ENCODE measurements at places on chromosomes 12 and 14. TPM values are rescaled to one million over a fixed set of nuclear protein-coding genes. Genes with fewer than 3 reads are reported as not detected.

AQP6 gene
- total RNA-seq: 0.51 TPM

INHBC gene
- 1.5 TPM for total RNA-seq

KRT74 gene
- total RNA-seq: not detected

ACOT4 gene
- total RNA-seq: not detected

KRT83 gene
- total RNA-seq: not detected

CLEC1A gene
- not detected for total RNA-seq

NUAK1 gene
- 1.9 TPM for total RNA-seq

DNA sequence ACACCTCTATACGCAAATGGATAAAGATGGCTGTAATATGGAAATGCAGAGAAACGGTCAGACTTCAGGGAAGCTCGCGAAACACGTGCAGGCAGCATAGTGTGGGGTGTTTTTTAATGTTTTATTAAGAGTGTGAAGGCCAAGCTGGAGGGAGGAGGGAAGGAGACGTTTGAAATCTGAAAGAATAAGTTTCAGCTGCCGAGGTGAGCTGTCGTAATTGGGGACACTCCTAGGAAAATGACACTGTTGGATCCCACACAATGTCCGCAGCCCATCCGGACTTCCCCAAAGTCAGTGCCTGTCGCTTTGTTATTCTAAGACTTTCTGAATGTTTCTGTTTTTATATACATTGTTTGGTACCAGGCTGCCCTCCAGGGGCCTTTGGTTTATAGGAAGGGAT lies 8.3 kb downstream of the FZD10 start:
- H3K4me1 ChIP-seq: no peaks in the 10 kb centered on the region
- no peak for DNase-seq
- H3K27me3 ChIP-seq: 0 out of 2 replicates have a peak, but pooled peaks cover 1% of the 10 kb centered on the region
- no peaks in the 10 kb centered on the region for H3K36me3 ChIP-seq
- no peak overlapping the region for H3K4me3 ChIP-seq

- H3K27me3 ChIP-seq: no peaks in the 10 kb centered on the region
- H3K36me3 ChIP-seq: no peaks in the 10 kb centered on the region
Measured at GRCh38 chr12:92987846-92988621, 58.9 kb upstream of the EEA1 start.

GRCh38 chr14:54769951-54770863 lies 132.4 kb downstream of the GCH1 start:
- no peak for DNase-seq
- no peak overlapping the region for H3K4me3 ChIP-seq
- H3K27me3 ChIP-seq: no peaks in the 10 kb centered on the region
- peaks cover 37% of the 10 kb centered on the region for H3K36me3 ChIP-seq
- H3K4me1 ChIP-seq: peaks cover 25% of the 10 kb centered on the region
- H3K27ac ChIP-seq: no peak overlapping the region

GRCh38 chr12:92002673-92003382 lies 142.8 kb downstream of the BTG1 start:
- H3K27me3 ChIP-seq: no peaks in the 10 kb centered on the region
- H3K4me1 ChIP-seq: peaks cover 14% of the 10 kb centered on the region
- no peak overlapping the region for H3K27ac ChIP-seq
- H3K4me3 ChIP-seq: no peak overlapping the region
- DNase-seq: peak; percentile 4

- DNase-seq: no peak
- H3K27ac ChIP-seq: no peak overlapping the region
- no peaks in the 10 kb centered on the region for H3K27me3 ChIP-seq
Measured at GRCh38 chr12:52351196-52352059, 15.9 kb downstream of the KRT85 start.

DNA sequence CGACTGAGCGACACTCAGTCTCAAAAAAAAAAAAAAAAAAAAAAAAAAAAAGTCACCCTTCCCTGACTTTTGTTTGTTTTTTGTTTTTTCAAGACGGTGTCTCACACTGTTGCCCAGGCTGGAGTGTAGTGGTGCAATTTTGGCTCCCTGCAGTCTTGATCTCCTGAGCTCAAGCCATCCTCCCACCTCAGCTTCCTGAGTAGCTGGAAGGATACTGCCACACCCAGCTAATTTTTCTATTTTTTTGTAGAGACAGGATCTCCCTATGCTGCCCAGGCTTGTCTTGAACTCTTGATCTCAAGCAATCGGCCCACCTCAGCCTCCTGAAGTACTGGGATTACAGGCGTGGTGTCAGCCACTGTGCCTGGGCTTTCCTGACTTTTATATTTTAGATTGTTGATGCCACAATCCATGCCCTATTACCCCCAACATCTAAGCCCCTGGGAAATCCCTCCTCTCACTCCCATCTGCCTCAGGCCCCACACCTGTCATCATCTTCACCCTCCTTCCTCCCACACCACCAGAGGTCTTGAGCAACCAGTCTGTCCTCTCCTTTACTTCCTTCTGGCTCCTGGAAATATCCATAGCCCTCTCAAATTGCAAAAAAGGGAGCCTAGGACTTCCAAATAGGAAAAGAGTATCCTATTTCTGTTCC lies 7.8 kb downstream of the IKZF4 start:
- peaks cover 13% of the 10 kb centered on the region for H3K4me1 ChIP-seq
- no peaks in the 10 kb centered on the region for H3K27me3 ChIP-seq
- no peak overlapping the region for H3K4me3 ChIP-seq
- no peak overlapping the region for H3K27ac ChIP-seq
- no peaks in the 10 kb centered on the region for H3K36me3 ChIP-seq

DNA sequence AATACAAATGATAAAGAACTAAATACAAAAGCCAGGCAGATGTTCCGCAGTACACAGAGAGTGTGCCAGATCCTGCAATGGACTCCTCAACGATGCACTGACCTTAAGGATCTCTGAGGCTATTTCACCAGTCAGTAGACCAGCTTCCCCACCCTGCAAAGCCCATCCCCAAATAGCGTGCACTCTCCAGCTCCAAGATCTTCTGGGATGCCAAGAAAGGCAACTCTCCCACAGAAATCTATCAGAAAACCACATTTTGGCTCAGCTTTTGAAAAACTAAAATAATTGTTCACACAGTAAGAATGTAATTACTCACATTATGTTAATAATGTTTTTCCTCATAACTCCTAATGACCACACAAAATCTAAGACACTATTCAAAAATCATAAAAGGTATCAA lies 90.4 kb downstream of the PPP2R5E start:
- peaks cover 18% of the 10 kb centered on the region for H3K36me3 ChIP-seq
- no peak for DNase-seq
- peaks cover 13% of the 10 kb centered on the region for H3K4me1 ChIP-seq
- no peaks in the 10 kb centered on the region for H3K27me3 ChIP-seq

GRCh38 chr12:93447555-93448290 lies 6.0 kb upstream of the UBE2N start:
- no peaks in the 10 kb centered on the region for H3K27me3 ChIP-seq
- peaks cover 73% of the 10 kb centered on the region for H3K4me1 ChIP-seq
- no peaks in the 10 kb centered on the region for H3K36me3 ChIP-seq
- DNase-seq: no peak

DNA sequence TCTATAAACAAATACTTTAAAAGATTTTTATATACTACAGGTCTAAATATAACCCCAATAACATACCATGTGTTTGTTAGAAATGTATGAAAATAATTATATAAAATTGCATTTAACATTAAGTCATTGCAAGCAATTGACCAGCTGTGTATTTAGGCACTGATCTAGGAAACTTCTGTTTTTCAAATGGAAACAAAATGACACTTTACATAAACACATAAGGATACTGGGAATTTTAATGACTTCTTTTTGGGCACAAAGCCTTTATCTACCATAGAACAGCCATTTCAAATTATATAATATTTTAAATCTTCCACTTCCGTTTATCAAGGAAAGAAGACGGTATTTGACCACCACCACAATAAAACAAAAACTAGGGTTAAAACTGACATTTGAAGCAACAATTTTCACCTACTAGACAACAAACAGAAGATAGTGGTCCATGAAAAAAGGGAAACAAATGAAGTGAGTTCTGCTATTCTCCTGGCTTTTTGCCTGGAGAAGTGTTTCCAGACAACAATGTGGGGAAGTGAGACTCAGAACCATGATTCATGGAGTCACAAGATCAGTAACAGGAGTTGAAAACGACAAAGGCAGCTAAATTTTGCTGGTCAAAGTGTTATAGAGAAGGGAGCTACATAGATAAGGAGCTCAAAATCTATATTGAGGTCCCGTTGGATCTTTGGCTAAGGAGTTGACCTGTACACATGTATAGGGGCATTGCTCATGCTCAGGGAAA lies 475.1 kb downstream of the TRHDE start:
- no peak overlapping the region for H3K27ac ChIP-seq
- H3K4me1 ChIP-seq: no peaks in the 10 kb centered on the region
- no peak for DNase-seq
- no peaks in the 10 kb centered on the region for H3K36me3 ChIP-seq
- no peaks in the 10 kb centered on the region for H3K27me3 ChIP-seq

DNA sequence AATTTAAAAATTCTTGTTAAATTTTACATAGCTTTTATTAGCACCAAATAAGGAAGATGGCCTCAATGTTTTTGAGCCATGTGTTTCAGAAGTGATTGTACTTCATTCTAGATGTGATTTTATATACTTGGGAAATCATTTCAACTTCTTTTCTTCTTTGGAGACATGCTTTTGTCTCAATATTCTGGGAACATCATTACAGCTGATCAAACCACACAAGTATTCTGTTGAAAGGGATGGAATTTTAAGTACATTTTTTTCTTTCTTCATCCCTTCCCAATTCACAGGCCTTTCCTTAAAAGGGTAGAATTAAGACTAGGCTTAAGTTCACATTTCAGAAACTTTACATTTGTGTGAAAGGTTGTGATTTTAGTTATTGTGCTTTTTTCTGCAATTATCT lies 66.4 kb downstream of the PAPOLA start:
- no peak overlapping the region for H3K27ac ChIP-seq
- H3K36me3 ChIP-seq: peaks cover 21% of the 10 kb centered on the region
- no peaks in the 10 kb centered on the region for H3K27me3 ChIP-seq
- DNase-seq: no peak
- peaks cover 9% of the 10 kb centered on the region for H3K4me1 ChIP-seq

DNA sequence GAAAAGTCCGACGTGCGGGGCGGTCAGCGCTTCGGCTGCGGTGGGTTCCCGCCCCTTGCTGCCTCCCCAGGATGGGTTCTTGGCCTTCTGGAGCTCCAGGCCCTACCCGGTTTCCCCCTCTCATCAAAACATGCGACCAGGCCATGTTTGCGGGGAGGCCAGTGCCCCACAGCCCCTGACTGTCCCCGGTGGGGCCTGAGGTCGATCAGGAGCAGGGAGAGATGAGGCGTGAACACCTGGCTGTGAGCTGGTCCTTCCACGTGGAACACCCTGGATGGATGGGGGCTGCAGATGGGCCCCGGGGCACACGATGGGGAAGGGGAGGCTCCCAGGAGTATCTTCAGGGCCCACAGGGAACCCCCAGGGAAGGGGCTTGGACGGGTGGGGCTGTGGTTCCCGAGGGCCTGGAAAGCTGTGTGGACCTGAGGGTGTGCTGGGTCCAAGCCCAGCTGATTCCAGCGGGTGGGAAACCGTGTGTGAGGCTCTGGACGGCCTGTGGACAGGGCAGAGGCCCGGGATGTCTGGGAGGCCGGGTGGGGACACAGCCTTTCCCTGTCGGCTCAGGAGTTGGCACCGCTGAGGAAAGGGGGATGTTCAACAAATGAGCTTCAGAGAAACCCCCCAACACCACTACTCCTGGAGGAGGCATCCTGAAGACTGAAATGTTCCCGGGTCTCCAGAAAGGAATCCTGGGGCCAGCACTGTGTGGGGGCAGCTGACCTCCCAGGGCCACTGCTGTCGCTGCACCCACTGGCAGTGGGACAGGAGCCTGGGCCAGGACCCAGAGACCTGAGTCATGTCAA lies 187.0 kb upstream of the C14orf180 start:
- no peak overlapping the region for H3K4me3 ChIP-seq
- H3K27me3 ChIP-seq: peaks cover 85% of the 10 kb centered on the region
- no peaks in the 10 kb centered on the region for H3K36me3 ChIP-seq

DNA sequence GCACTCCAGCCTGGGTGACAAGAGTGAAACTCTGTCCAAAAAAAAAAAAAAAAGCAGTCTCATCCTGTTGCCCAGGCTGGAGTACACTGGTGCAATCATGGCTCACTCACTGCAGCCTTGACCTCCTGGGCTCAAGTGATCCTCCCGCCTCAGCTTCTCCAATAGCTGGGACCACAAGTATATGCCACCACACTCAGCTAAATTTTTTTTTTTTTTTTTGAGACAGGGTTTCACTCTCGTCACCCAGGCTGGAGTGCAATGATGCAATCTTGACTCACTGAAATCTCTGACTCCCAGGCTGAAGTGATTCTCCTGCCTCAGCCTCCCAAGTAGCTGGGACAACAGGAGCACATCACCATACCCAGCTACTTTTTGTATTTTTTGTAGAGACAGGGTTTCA lies 5.2 kb upstream of the CNPY2 start:
- H3K4me3 ChIP-seq: no peak overlapping the region
- H3K27me3 ChIP-seq: no peaks in the 10 kb centered on the region
- peaks cover 25% of the 10 kb centered on the region for H3K4me1 ChIP-seq
- no peak for DNase-seq
- H3K27ac ChIP-seq: no peak overlapping the region

DNA sequence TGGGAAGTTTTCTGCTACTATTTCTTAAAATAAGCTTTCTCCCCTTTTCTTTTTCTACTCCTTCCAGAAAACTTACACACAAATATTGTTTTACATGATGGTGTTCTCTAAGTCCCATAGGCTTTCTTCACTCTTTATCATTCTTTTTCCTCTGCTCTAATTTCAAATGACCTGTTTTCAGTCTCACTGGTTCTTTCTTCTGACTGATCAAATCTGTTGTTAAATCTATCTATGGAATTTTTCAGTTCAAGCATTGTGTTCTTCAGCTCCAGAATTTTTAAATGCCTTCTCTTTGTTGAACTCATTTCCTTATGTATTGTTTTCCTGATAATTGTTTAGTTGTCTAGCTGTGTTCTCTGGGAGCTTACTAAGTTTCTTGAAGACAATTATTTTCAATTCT lies 29.5 kb upstream of the CNOT2 start:
- no peak overlapping the region for H3K27ac ChIP-seq
- H3K27me3 ChIP-seq: no peaks in the 10 kb centered on the region
- H3K4me1 ChIP-seq: 0 out of 2 replicates have a peak, but pooled peaks cover 5% of the 10 kb centered on the region
- no peaks in the 10 kb centered on the region for H3K36me3 ChIP-seq

DNA sequence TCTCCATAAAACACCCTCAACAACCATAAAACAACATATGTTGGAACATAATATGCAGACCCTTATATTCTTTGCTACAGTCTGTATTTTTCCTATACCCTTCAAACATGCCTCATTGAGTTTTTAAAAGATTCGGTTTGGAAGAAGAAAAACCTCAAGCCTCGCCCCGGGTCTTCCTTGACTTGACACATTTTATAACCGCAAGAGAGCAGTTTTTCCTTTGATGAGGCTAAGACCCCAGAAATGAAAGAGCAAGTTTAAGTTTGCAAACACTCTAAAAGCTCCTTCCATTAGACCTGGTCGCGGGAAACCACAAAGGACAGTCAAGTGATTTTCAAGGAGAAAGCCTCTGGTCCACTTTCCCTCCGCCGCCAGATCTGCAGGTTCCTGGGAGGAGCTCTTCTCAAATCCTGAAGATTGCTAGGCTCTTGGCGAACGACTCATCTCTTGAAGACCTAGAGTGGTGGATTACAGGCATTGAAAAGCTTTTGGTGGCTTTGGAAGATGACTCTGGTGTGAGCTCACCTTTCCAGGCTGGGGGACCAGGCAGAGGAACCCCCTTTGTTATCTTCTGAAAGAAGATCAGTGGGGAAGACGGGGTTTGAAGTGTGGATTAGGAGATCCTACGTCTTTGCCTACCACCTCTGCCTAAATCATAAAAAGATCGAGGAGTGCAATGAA lies at the start of gene ASCL4:
Gene ASCL4 (plus strand): TSS at position 356 of the 681 bp plus-strand sequence. CDS start 515 bp downstream, outside the sequence.
- H3K27me3 ChIP-seq: peaks cover 37% of the 10 kb centered on the region
- H3K4me3 ChIP-seq: no peak within 1 kb of the TSS
- DNase-seq: no peak
- no peaks in the 10 kb centered on the region for H3K4me1 ChIP-seq
- H3K36me3 ChIP-seq: no peaks in the 10 kb centered on the region
- H3K27ac ChIP-seq: no peak within 1 kb of the TSS

Measured in HepG2 (cell line).